ENCODE measurements at places on chromosomes 6 and 20. TPM values are rescaled to one million over a fixed set of nuclear protein-coding genes. Genes with fewer than 3 reads are reported as not detected.
A peak's percentile ranks its signal among the peaks of the same experiment; 100 is the strongest.

Gene MTG2
- total RNA-seq: 35.6 TPM

Gene MATN4
- not detected for total RNA-seq

Gene SUN5
- total RNA-seq: not detected

Gene OR2J3
- not detected for total RNA-seq

Gene CDH22
- 1.3 TPM for total RNA-seq

Gene CUL9
- total RNA-seq: 29.5 TPM

DNA sequence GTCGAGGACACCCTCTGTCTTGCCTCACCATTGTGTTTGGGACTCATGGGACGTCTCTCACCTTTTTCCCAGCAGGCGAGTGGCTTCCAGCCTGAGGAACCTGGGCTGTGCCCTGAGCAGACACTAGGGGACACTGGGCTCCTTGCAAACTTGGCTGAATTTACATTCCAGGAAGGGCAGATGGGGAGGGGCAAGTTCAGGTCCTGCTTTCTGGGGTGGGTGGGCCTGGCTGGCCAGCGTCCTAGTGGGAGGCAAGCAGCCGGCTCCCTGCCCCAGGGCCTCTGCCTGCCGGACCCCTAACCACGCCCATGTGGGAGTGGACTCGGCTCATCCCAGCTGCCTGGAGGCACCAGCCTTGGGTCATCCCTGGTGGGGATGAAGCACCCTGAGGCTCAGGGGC, 48.2 kb upstream of the MLN start:
- DNase-seq: no peak

GRCh38 chr6:3631186-3631585, 120.3 kb downstream of the PXDC1 start:
- peak; percentile 4 for DNase-seq

DNA sequence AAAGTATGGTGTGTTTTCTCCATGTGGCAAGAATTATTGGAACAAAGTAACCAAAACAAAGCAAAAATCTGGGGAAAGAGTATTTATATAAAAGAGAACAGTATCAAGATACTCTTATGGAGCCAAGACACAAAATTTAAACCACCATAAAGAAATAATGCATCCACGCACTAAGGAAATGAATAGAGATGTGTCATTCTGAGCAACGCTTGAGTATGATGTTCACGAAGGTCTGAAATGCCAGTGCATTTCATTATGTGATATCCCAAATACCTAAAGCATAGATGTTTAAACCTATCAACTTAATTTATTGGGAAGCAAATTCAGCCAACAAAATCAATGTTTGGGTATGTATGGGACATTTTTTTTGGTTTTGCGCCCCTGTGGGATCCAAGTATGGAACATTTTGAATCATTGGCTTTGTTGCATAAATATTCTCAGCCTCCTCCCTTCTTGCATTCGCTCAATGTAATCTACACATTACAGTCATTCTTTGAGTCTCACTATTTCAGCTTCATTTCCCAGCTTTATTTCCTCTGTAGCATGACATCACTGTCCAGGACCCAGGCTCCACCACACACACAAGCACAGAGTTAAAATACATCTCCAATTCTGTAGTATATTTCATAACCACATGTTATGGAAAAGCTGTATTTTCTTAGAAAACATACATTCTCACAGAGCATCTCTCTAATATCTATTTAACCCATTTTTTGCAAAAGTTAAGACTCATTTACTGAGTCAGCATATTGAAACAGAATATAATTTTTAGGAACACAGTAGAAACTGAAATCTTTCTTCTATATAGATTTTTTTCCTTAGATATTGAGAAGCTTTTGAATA, 11.6 kb upstream of the MOXD1 start:
- no peak for DNase-seq

GRCh38 chr6:52548999-52549398, 27.9 kb downstream of the TRAM2 start:
- DNase-seq: no peak

DNA sequence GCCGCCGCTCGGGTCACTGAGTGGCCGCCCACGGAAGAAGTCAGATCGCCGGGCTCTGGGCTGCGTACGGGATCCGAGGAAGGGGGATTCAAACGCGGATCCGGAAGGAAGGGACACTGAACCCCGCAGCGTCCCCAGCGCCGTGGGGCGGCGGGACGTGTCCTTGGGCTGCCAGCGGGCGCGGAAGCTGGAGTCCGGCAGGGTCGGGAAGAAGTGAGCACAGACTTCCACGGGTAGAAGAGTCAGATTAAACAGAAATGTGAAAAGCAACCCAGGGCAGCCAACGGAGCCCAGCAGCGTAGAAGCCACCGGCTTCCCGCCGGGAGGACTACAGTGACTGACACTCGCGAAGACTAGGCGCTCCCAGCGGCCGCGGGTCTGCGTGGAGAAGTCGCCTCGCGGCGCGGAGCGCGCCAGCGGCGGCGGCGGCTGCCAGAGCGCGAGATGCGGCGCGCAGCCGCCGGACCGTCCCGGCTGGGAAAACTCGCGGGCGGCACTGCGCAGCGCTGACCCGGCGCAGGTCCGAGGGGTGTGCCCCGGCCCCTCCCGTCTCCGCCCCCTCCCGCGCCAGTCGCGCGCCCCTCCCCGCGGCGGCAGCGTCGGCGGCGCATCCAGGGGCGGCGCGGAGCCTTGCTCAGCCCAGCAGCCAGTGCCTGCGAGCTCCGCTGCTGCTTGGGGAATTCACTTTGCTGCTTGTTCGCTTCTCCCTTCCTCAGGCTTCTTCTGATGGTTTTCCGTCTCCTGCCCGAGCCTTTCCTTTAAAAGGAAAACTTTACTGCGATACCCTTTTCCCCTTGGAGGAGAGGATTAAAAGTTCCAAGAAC, at the start of gene SAMD5:
Gene SAMD5 (plus strand): TSS at position 649 of the 824 bp plus-strand sequence. CDS start 239 bp downstream, outside the sequence.
- DNase-seq: peak; percentile 81

GRCh38 chr20:41306061-41306727, 11.3 kb downstream of the ZHX3 start:
- DNase-seq: no peak

- no peak for DNase-seq
Measured at GRCh38 chr6:97136626-97137358, 146.2 kb downstream of the MMS22L start.

DNA sequence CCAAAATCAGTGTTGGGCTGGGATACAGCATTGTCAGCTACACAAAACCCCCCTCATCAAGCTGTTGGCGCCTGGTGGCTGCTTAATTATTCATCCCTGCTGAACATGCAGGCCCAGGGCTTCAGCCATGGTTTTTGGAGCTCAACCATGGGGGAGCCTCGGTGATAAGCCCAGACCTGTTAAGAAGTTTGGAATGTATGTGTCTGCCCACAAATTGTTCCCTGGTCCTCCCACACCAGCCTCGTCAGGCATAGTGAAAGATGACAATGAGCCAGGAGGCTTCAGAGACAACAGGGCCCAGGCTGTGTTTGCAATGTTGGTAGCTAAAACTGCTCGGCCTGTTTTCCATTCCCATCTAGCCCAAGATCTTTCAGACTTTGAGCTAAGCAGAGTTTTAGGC, 34.8 kb upstream of the SIRPA start:
- DNase-seq: no peak

Measured in type B pancreatic cell (in vitro differentiated cells).